ENCODE measurements at places on chromosomes 3 and 15.

DNA sequence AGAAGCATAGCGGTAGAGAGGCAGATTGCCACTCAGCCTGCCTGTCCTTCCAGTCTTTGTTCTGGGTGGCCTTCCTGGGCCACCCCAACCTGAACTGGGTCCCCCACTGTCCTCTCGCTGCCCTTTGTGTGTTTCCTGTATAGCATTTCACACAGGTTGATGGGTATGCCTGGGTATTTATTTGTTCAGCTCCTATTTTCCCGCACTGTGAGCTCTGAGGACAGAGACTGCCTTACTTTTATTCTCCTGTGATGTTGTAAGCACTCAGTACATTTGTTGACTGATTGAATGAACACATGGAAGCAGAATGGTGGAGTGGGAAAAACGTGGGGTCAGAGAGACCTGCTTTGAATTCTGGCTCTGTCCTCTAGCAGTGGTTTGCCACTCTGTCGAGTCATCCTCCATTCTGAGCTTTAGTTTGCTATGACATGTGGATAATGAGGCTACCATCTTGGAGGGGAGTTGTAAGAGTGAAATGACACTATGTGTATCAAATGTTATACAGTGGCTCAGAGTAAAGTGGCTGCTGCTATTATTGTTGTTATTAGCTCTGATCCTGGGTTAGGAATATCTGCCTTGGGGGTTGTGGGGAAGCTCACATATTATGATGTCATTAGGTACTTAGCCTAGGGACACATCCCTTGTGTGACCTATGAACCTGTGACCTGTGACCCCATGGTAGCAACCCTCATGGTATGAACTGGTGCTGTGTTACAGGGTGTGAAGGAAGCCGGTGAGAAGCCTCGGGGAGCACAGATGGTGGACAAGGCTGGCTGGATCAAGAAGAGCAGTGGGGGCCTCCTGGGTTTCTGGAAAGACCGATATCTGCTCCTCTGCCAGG lies 6.4 kb downstream of the PLEKHO2 start:
- no peaks in the 10 kb centered on the region for H3K27me3 ChIP-seq
- H3K4me1 ChIP-seq, result peaks cover 65% of the 10 kb centered on the region
- H3K4me3 ChIP-seq, result peak overlapping the region; percentile 30
- H3K36me3 ChIP-seq, result peaks cover 22% of the 10 kb centered on the region

GRCh38 chr3:51620543-51620942 lies 50.5 kb upstream of the TEX264 start:
- H3K27ac ChIP-seq, result no peak overlapping the region
- H3K36me3 ChIP-seq, result no peaks in the 10 kb centered on the region
- DNase-seq, result no peak

- peaks cover 21% of the 10 kb centered on the region for H3K36me3 ChIP-seq
- H3K27ac ChIP-seq, result no peak overlapping the region
- DNase-seq, result no peak
- H3K4me3 ChIP-seq, result no peak overlapping the region
Measured at GRCh38 chr3:121979734-121980449, 42.2 kb downstream of the ILDR1 start.

DNA sequence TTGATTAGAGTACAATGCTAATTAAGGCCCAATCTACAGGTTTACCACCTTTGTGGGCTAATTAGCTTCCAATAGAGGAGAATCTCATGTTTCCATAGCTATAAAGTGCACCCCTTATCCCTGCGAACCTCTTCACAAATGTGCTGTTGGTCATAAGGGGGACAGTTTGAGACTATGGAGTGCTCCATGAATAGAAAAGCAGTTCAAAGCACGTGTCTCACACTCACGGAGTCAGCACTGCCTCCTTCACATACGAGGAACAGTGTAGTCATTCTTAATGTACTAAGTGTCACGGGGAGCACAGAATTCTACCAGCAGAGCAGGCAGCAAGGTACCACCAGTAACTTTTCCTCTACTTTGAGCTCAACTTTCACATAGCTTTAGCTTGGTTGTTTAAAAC lies 62.1 kb downstream of the ETV5 start:
- no peak overlapping the region for H3K4me3 ChIP-seq
- no peak for DNase-seq
- H3K36me3 ChIP-seq, result peaks cover 15% of the 10 kb centered on the region
- H3K4me1 ChIP-seq, result peaks cover 2% of the 10 kb centered on the region
- H3K27ac ChIP-seq, result no peak overlapping the region

DNA sequence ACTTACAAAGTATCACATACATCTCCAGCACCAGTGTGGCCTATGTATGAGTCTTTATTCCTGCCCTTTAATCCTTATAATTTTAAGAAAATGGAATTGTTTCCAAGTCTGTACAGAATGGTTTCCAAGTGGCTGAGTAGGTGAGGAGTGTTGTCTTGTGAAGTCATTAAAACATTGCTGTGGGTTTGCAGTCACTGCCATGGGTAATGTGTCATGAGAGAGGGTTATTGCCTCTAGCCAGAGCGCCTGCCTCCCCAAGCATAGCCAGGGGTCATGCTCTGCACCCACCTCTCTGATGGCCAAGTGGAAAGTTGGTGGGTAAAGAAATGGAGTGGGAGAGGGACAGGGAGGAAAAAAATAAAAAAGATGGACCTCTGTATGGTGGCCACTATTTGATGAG lies 25.3 kb downstream of the TRAK1 start:
- peaks cover 22% of the 10 kb centered on the region for H3K4me1 ChIP-seq
- DNase-seq, result no peak
- H3K36me3 ChIP-seq, result no peaks in the 10 kb centered on the region
- no peak overlapping the region for H3K4me3 ChIP-seq
- H3K27ac ChIP-seq, result no peak overlapping the region

GRCh38 chr3:14431452-14431916 lies 29.1 kb downstream of the SLC6A6 start:
- H3K4me1 ChIP-seq, result peaks cover 66% of the 10 kb centered on the region
- DNase-seq, result no peak
- no peaks in the 10 kb centered on the region for H3K27me3 ChIP-seq

- peaks cover 34% of the 10 kb centered on the region for H3K27me3 ChIP-seq
- no peak overlapping the region for H3K27ac ChIP-seq
- no peak for DNase-seq
- H3K36me3 ChIP-seq, result no peaks in the 10 kb centered on the region
Measured at GRCh38 chr15:68032672-68033071, 21.4 kb upstream of the PIAS1 start.

- H3K36me3 ChIP-seq, result peaks cover 6% of the 10 kb centered on the region
- peak overlapping the region; percentile 94 for H3K27ac ChIP-seq
- DNase-seq, result no peak
- H3K4me3 ChIP-seq, result no peak overlapping the region
- no peaks in the 10 kb centered on the region for H3K27me3 ChIP-seq
Measured at GRCh38 chr3:111669926-111670630, 74.9 kb upstream of the ZBED2 start.

- peaks cover 6% of the 10 kb centered on the region for H3K36me3 ChIP-seq
- H3K27ac ChIP-seq, result no peak overlapping the region
- H3K27me3 ChIP-seq, result no peaks in the 10 kb centered on the region
Measured at GRCh38 chr3:45646051-45646585, 43.1 kb upstream of the SACM1L start.

All from natural killer cell treated with Interleukin-12 subunit alpha and Interleukin-12 subunit beta and Interleukin-15 and Interleukin-18, amount 100 ng/mL, for 72 hours (primary cell).